ENCODE measurements at places on chromosomes 12 and 14.

- DNase-seq, result no peak
These were observed 66.2 kb downstream of the PRMT8 start for GRCh38 chr12:3557116-3557697.

GRCh38 chr14:25090256-25090655 is 40.3 kb upstream of the STXBP6 start:
- DNase-seq, result no peak

GRCh38 chr12:27424631-27425230 is 21.8 kb upstream of the SMCO2 start:
- DNase-seq, result peak; percentile 15

- peak; percentile 94 for DNase-seq
These were observed 20.7 kb downstream of the PHLDA1 start for GRCh38 chr12:76010732-76011458.

- no peak for DNase-seq
These were observed 51.4 kb downstream of the GRIP1 start for GRCh38 chr12:66627270-66627987.

DNA sequence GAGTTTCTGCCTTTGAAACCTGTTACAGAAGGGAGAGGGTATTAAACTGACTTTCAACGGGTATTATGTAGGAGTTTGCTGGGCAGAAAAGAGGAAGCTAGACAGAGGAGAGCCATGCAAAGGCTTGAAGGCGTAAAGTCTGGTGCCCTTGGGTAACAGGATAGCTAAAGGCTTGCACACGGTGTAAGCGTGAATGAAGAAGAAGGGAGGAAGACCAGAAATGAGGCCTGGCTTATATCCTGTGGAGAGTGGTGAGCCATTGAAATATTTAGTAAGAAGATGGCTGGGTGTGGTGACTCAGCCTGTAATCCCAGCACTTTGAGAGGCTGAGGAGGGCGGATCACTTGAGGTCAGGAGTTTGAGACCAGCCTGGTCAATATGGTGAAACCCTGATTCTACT is 22.6 kb downstream of the SUDS3 start:
- DNase-seq, result no peak

- DNase-seq, result no peak
These were observed 206.5 kb downstream of the STXBP6 start for GRCh38 chr14:24843494-24843893.

DNA sequence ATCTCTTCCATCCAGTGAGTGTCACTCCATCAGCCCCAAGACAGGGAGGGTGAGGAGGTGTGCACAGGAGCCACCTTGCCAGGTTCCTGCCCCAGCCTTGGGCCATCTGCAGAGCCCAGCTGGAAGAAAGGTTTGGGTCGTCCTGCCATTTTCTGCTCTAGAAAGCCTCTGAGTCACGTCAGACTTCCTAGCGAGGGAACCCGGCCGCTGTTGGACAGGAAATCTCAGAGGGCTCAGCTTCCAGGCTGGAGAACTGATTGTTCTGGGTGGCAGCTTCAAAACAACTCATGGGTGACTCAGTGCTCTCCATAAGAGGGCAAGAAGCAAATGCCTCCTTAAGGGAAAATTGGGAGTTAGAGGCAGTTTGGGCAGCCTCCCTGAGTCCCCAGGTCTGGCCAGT is 16.6 kb downstream of the HIP1R start:
- DNase-seq, result no peak

DNA sequence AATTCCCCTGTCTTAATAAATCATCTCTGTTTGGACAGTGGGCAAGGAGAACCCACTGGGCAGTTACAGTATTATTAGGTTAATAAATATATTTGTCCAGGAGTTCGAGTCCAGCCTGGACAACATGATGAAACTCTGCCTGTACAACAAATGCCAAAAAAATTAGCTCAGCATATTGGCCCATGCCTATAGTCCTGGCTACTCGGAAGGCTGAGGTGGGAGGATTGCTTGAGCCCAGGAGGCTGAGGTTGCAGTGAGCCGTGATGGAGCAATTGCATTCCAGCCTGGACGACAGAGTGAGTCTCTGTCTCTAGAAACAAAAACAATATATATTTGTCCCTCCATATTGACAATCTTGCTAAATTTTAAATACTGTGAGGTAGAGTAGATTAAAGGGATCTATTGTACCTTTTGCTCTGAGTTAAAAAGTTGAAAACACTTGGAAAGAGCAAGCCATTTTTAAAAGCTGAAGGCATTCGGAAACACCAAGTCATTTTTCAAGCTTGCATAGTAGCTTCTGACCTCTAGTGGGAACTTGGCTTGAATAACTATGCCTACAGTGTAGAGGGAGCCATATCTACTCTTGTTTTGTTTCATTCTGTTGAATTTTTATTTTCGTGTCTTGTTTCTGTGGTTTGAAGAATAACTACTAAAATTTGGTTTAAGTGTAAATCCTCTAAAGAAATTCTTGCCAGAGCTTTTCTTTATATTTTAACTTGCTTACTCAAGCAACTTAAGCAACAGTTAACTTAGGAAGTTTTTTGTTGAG is 14.6 kb upstream of the EEA1 start:
- no peak for DNase-seq
